ENCODE measurements at places on chromosomes 6 and 20.

- no peak for DNase-seq
Observed at GRCh38 chr6:37861452-37861851, 41.9 kb downstream of the ZFAND3 start.

GRCh38 chr20:36585410-36586125, 12.2 kb downstream of the TGIF2 start:
- no peak for DNase-seq

GRCh38 chr20:41900201-41900691, 282.1 kb upstream of the CHD6 start:
- DNase-seq = no peak

DNA sequence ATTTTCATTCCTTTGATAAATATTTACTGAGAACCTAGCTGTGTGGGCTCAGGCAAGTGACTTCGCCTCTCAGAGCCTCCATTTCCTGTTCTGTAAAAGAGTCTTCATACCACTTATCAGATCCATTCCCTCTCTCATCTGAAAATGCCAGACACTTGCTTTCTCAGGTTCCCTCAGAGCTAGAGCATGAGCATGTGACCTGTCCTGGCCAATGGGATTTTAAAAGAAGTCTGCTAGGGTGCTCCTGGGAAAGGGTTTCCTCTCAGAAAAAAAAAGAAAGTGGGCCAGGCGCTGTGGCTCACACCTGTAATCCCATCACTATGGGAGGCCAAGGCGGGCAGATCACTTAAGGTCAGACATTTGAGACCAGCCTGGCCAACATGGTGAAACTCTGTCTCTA, 5.3 kb downstream of the KCNB1 start:
- no peak for DNase-seq

GRCh38 chr6:44475779-44476434, 88.4 kb downstream of the CDC5L start:
- DNase-seq = no peak

GRCh38 chr6:163325390-163325784, 89.1 kb upstream of the QKI start:
- DNase-seq = no peak

DNA sequence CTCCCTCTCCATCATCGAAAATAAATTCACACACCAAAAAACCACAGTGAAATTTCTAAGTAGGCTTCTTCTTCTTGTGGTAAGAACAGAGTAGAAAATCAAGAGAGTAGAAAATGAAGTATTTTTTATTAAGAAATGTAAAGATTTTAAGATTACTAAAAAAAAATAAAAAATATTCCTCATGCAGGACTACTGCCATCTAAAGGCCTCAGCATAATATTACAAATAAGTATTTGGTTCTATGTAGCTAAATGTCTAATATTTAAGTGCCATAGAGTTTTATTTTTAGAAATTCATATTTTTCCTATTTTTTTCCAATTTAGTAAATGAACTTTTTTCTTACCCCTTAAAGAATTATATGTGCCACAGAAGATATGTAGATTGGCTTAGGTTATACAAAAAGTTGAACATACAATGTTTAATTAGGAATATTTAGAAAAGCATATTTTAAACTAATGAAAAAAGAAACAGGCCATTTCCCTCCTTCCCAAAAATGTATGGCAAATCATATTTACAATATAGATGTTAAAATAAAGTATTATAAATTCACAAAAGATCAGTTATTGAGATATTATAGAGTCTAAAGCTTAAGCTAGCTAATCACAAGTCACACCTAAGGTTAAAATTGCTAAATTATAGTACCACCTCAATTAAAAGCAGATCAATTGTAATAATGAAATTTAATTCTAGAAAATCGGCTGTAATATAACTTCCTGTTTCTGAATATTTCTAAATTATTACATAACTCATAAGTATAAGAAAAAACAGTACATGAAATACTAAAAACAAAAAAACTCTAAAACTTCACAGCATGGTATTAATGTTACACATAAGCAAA, 3.5 kb upstream of the NT5DC1 start:
- no peak for DNase-seq

GRCh38 chr6:143258945-143259344, 191.6 kb downstream of the ADAT2 start:
- no peak for DNase-seq

Data from fibroblast of skin of left quadriceps (primary cell).